ENCODE measurements at places on chromosomes 6 and 20.
A peak's percentile ranks its signal among the peaks of the same experiment; 100 is the strongest.

DNA sequence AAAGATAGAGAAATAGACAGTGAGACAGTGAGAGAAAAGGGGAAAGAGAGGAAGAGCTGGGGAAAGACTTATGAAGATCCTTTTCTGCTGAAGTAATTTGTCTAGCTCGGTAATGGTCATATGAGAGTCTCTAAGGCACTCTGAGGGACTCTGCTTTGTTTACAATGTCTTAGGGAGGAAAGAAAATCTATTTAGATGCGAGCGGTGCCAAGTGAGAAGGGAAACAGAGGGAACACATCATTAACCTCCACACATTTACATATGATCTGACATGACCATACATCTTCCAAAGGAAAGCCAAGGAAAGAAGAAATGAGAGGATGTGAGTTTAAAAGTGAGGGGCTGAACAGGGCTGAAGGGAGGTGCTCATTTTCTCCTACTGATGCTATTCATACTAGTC, 862.3 kb upstream of the CITED2 start:
- DNase-seq = no peak

DNA sequence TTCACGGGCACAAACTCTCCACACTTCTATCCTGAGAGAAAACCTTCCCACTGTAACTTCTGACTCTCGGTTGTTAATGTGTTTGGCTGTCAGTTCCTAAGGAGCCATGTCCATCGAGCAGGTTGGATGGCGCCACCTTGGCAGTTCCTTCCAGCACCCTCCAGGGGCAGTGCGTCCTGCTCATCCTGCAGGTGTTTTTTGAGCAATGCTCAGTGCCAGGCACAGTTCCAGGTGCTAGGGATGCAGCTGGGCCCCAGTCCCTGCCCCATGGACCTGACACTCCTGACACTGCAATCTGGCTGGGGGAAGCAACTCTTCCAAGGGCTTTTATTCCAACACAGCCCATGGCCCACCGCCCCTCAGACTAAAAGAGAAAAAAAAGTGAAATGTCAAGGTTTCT, 376.4 kb downstream of the PREX1 start:
- no peak for DNase-seq

DNA sequence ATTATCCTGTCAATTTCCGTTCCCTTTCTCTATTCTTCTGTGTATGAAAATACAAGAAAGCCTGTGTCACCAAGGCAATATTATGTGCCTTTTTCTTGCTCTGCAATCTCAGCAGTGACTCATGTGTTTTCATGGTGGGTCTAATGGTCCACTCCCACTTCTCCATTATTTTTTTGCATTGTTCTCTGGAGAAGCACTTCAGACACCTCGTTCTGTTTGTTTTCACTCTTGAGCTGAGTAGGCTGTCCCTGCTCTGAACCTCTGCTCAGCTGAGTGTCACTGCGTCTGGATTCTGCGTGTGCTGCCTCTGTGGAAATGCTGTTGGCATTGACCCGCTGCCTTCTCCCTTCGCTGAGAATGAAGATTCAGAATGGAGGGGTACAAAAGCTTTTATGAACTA, 230.6 kb downstream of the TMEM242 start:
- DNase-seq = no peak

GRCh38 chr6:8579372-8579771, 144.0 kb upstream of the SLC35B3 start:
- no peak for DNase-seq

- no peak for DNase-seq
These were observed 21.1 kb downstream of the RTN4IP1 start for GRCh38 chr6:106608080-106608668.

- peak; percentile 36 for DNase-seq
These were observed 54.9 kb downstream of the PRR18 start for GRCh38 chr6:166253281-166253681.

DNA sequence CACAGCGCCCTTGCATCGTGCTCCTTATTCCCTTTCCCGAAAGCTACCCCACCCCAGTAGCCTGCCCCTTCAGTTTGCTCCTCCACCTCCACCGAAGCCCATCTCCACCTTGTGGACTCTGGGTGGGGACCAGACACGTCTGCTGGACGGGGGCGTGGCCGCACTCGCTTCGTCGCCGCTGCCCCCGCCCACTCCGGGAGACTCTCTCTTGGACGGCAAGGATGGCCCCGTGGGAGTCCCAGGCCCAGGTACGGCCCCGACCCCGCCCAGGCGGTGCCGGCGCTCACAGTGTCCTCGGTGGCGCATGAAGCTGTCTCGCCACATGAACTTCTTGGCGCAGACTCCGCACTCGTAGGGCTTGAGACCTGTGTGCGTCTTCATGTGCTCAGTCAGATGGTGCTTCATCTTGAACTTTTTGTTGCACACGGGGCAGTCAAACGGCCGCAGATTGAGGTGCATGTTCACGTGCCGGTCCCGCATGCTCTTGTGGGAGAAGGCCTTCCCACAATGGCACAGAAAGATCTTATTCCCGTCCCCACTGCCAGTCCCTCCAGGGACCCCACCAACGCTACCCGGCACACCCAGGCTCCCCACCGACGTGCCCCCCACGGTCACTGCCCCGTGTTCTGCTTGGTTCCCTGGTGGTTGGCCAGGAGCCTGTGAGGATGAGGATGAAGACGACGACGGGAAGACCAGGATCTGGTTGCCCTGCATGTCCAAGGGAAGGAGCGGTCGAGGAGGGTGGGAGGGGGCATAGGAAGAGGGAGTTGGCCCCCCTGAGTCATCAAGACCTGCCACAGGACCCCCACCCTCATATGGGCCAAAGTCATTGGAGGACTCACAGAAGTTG, 1.3 kb upstream of the TAPBP start:
- DNase-seq = no peak

- DNase-seq = no peak
These were observed 33.2 kb upstream of the MARCKS start for GRCh38 chr6:113823916-113824315.

DNA sequence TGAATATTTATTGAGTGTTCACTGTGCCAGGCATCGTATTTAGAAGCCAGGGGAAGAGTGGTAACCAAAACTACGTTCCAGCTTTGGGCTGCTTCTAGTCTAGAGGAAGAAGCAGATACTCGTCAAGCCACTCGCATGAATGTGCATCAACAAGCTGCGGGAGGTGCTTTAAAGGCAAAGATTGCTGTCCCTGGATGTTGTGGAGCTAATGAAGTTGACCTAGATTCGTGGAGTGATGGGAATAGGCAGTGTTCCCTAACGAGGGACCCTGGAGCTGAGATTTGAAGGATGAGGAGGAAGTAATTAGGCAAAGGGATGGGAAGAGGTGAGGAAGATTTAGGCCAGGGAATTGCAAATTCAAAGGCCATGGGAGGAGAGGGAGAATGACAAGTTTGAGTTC, 118.9 kb downstream of the TMEM170B start:
- no peak for DNase-seq

- DNase-seq = no peak
These were observed 297.9 kb downstream of the UTRN start for GRCh38 chr6:144582939-144583613.

DNA sequence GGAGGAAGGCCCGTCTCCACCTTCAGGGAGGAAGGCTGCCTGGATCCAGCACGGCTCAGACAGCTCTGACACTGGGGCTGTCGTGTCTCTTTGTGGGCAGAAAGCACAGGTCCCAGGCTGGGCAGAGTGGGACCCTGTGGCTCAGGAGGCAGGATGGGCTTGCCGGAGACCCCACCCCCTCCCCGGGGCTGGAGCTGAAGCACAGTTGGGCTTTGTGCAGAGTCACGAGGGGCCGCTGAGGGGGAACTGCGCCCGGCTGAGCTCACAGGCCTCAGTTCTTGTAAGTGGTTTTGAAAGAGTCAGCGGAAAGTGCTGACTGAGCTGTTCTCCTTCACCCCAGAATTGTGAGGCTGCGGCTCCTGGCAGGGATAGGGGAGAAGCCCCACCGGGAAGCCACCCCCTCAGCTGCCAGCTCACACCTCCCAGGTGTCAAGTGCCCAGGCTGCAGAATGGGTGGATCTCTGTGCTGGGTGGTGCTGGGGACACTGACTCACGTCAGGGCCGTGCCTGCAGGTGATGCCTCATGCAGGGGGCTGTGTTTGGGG, 145.5 kb upstream of the RNF24 start:
- no peak for DNase-seq

DNA sequence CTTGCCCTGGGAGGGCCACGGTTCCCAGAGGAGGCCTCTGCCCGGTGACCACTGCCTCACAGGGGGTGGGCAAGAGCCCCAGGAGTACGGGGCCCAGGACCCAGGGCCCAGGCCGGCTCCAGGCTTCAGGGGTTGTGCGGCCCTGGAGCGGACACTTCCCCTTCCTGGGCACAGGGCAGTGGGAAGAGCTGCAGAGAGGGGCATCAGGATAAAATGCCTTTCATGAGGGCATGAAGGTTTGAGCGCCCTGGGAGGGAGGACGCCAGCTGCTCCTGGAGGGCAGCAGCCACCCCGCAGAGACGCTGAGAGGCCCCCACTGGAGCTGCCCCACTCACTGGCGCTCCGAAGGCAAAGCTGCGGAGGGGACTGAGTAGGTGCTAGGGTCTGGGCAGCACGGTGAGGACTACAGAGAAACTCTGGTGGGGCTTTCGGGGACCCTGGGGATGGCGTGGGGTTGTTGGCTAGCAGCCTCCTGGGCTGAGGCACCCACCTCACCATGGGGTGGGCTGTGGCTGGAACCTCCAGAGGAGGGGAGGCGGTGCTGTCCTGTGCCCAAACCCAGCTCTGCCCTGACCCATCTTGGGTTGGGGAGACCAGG, 10.4 kb downstream of the LAMA5 start:
- DNase-seq = no peak

- DNase-seq = no peak
These were observed 37.1 kb upstream of the DUSP22 start for GRCh38 chr6:255041-255750.

GRCh38 chr20:23370274-23370673, 8.3 kb downstream of the GZF1 start:
- no peak for DNase-seq

DNA sequence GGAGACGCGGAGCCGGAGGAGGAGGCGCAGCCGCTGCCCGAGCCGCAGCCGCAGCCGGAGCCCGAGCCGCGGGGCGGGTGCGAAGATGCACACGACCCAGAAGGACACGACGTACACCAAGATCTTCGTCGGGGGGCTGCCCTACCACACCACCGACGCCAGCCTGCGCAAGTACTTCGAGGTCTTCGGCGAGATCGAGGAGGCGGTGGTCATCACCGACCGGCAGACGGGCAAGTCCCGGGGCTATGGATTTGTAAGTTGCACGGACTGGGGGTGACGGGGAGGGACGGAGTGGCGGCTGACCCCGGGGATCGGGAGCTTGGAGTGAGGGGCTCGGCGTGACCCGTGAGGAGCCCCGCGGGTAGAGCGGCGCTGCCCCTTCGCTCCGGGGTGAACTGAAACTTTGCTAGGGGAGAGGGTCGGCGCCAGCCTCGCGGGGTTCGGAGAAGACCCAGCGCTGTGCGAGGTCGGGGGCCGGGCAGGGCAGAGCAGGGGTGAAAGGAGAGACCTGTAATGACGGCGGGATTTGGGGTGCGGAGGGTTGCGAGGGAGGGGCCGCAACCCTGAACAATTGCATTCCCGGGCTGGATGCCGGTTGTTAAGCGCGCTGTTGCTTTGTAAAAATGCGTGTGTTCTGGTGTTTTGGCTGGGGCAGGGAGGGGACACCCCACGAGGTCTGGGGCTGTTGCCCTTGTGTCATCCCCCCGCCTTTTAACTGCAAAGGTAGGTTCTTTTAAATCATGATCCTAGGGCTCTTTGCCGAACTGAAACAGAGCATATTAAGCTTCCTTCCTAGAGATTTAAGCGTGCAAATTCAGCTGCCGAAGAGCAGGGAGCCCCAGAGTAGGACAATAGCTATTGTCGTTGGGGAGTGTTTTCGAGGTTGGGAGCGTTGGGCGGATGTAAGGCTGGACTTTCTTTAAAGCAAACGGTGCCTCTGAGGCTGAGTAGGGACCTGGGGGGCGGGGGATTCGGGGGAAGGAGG, 628 bp downstream of the RBM24 start:
- DNase-seq = no peak

- no peak for DNase-seq
These were observed 101.8 kb upstream of the PREP start for GRCh38 chr6:105504706-105505105.
